CD8-positive, alpha-beta memory T cell (primary cell): ENCODE measurements at places on chromosomes 5 and 9.

GRCh38 chr9:31304576-31304975, 1079.9 kb upstream of the ACO1 start:
- H3K27me3 ChIP-seq: no peaks in the 10 kb centered on the region
- H3K36me3 ChIP-seq: no peaks in the 10 kb centered on the region
- H3K4me3 ChIP-seq: no peak overlapping the region
- DNase-seq: no peak

GRCh38 chr9:108049671-108050494, 560.3 kb upstream of the KLF4 start:
- no peaks in the 10 kb centered on the region for H3K4me1 ChIP-seq
- DNase-seq: no peak
- H3K36me3 ChIP-seq: no peaks in the 10 kb centered on the region
- H3K27ac ChIP-seq: no peak overlapping the region
- H3K4me3 ChIP-seq: no peak overlapping the region

DNA sequence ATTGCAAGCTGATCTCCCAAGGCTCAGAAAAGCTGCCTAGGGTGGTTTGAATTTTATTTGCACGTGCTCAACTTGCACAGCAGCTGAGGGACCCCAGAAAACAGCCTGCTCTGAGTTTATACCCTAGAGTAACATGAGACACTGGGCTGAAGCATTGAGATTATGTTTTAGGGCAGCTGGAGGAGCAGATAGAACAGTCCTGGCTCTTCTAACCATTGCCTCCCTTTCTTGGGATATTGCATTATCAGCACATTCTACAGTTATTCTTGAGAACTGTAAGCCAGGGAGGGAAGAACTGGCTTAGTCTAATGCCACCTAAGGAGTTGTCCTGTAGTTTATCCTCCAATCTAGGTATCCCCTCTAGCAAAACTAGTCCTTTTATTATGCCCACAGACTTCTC, 10.3 kb downstream of the SMC2 start:
- H3K27me3 ChIP-seq: no peaks in the 10 kb centered on the region
- no peaks in the 10 kb centered on the region for H3K36me3 ChIP-seq
- no peak for DNase-seq
- no peak overlapping the region for H3K4me3 ChIP-seq
- H3K27ac ChIP-seq: no peak overlapping the region

- DNase-seq: no peak
- no peaks in the 10 kb centered on the region for H3K27me3 ChIP-seq
- H3K4me1 ChIP-seq: no peaks in the 10 kb centered on the region
- no peak overlapping the region for H3K27ac ChIP-seq
These were observed 432.9 kb downstream of the SPATA31D1 start for GRCh38 chr9:82421498-82421897.

DNA sequence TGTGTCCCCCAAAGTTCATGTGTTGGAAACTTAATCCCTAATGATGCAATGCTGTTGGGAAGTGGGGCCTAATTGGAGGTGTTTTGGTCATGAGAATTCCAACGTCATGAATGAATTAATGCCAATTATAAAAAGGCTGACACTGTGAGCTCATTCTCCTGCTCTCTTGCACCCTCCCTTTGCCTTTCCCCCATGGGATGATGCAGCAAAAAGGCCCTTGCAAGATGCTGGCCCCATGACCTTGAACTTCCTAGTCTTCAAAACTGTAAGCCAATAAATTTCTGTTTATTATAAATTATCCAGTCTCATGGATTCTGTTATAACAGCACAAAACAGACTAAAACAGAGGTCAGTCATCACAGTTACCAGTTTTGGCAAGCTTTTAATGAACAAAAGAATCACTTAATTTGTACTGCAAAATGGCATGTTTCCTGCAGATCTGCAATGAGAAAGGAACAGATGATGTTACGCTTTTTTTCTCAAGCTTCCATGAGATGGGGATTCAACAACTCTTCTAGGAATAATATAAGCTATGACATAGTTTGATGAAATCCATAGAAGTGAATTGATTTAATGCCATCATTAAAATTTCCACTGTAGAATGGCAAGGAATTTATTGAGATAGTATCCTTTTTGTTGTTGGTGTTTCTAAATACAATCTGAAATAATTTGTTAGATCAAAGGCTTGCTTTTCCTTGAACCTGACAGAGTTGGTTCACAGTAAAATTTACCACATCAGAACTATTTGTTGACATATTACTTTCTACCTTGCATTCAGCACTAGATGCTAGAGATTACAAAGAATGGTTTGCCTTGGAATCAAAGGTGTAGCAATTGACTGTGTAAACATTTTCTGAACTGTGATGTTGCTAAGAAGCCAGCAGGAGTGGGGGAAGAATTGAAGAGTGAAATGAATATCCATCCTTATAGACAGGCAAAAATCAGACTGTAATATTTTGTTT, 29.3 kb upstream of the RFK start:
- H3K27ac ChIP-seq: no peak overlapping the region

DNA sequence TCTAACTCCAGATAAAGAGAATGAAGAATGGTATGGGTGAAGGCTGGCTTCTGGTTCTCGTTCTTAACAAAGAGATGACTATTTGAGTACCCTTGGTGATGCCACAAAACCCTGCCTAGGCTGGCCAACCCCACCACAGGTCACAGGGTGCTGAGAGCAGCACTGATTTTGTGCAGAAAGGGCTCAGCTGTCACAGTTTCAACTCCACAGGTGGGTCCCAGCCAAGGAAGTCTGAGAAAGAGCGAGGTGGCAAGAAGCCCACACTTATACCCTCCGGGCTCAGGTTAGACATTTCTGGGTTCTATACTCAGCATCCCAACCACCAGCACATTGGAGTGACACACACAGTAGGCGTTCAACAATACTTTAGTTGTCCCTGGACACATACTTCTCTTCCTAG, 118.1 kb downstream of the SLIT3 start:
- DNase-seq: no peak
- H3K4me3 ChIP-seq: no peak overlapping the region
- no peaks in the 10 kb centered on the region for H3K4me1 ChIP-seq
- H3K36me3 ChIP-seq: no peaks in the 10 kb centered on the region
- H3K27ac ChIP-seq: no peak overlapping the region

GRCh38 chr5:75055727-75056144, 3.4 kb upstream of the GCNT4 start:
- no peak overlapping the region for H3K27ac ChIP-seq
- no peak for DNase-seq
- H3K27me3 ChIP-seq: no peaks in the 10 kb centered on the region
- no peaks in the 10 kb centered on the region for H3K36me3 ChIP-seq
- peaks cover 78% of the 10 kb centered on the region for H3K4me1 ChIP-seq

- peak overlapping the region; percentile 81 for H3K27ac ChIP-seq
- H3K4me1 ChIP-seq: peaks cover 66% of the 10 kb centered on the region
- DNase-seq: peak; percentile 46
- H3K4me3 ChIP-seq: peak overlapping the region; percentile 53
- H3K36me3 ChIP-seq: no peaks in the 10 kb centered on the region
These were observed 27.1 kb downstream of the GRAMD2B start for GRCh38 chr5:126450346-126450745.

DNA sequence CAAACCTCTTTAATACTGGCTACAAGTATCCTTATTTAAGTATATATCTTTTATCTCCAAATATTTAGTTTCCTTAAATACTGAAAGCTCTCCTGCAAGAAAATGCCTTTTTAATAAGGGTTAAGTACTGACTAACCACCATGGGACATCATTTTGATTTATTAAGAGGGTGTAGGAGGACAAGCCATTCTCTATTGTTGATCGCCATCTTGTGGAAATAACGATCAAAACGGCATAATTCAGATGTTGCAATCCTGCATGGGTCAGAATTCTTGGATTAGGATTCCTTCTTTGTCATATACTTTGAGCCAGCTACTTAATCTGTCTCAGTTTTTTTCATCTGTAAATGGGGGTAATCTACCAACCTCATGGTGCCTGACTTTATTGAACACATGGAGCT, 28.7 kb upstream of the C5orf46 start:
- no peak overlapping the region for H3K4me3 ChIP-seq
- H3K36me3 ChIP-seq: no peaks in the 10 kb centered on the region
- H3K27me3 ChIP-seq: no peaks in the 10 kb centered on the region
- DNase-seq: no peak

- no peak overlapping the region for H3K27ac ChIP-seq
- no peaks in the 10 kb centered on the region for H3K4me1 ChIP-seq
- no peaks in the 10 kb centered on the region for H3K36me3 ChIP-seq
- H3K27me3 ChIP-seq: no peaks in the 10 kb centered on the region
- no peak overlapping the region for H3K4me3 ChIP-seq
These were observed 144.9 kb downstream of the ALDH1A1 start for GRCh38 chr9:72807765-72808445.

DNA sequence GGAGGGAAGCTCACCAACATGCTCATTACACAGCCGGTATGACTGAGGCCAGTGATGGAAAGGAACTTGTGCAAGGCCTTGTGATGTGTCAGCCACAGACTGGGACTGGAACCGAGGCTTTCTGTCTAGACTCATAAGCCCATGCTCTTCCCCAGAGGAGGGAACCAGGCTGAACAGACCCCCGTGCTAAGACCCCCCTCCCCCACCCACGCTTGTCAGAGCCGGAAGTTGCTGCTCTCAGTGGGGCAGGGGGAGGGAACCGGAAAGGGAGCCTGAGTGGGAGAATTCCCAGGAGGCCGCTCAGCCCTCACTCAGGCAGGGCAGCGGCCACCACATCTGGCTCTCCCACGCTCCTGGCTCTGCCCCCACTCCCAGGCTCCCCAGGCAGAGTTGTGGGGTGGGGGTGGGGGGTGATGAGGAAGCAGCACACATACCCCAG, 4.1 kb upstream of the PDGFRB start:
- H3K27me3 ChIP-seq: no peaks in the 10 kb centered on the region
- H3K4me3 ChIP-seq: no peak overlapping the region
- peaks cover 6% of the 10 kb centered on the region for H3K4me1 ChIP-seq
- no peak overlapping the region for H3K27ac ChIP-seq
- DNase-seq: no peak

- H3K4me1 ChIP-seq: peaks cover 9% of the 10 kb centered on the region
- H3K36me3 ChIP-seq: no peaks in the 10 kb centered on the region
- H3K4me3 ChIP-seq: no peak overlapping the region
- no peak for DNase-seq
- no peak overlapping the region for H3K27ac ChIP-seq
- no peaks in the 10 kb centered on the region for H3K27me3 ChIP-seq
These were observed 34.9 kb upstream of the B4GALT1 start for GRCh38 chr9:33202018-33202417.

DNA sequence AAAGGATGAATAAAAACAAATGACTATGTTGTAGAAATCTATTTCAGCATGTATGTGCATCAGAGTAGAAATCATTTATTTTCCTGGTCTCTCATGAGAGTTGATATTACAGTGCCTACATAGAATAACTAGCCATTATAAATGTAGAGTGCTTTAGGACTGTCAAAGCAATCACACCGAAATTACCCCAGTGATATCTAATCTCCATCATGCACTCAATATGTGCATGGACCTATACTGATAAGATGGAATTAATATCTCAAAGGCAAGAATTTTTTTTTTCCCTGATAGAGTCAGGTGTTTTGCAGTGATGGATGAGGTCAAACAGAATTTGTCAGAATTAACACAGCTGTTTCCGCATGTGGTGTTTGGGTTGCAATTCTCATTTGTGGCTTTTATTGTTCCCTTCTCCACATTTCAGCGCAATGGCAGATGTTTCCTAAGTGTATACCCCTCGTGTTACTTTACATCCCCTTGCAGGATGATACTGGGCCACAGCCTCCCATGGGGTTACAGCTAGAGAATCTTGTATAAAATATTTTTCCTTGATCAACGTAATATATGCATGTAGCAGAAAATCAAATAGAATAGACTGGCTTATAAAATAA, 298.8 kb downstream of the RASEF start:
- no peaks in the 10 kb centered on the region for H3K36me3 ChIP-seq
- DNase-seq: no peak
- H3K4me1 ChIP-seq: no peaks in the 10 kb centered on the region
- no peak overlapping the region for H3K4me3 ChIP-seq
- H3K27ac ChIP-seq: no peak overlapping the region
- H3K27me3 ChIP-seq: no peaks in the 10 kb centered on the region

DNA sequence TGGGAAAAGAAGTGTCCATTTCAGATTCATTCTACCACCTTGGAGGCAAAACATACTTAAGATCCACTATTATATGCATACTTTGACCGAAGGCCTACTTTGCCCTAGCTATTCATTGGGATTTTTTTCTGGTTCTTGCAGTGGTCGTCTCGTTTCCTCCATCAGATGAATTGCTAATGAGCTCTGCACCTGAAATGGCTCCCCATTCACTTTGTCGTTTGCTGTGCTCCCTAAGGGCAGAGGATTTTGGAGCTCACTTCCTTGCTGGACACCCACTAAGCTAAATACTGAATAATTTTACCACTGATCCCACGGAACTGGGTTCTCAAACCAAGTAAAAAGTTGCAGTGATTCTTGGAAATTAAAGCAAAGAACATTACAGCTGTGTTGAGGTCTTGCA, 1.9 kb downstream of the KDM3B start:
- H3K27ac ChIP-seq: peak overlapping the region; percentile 88
- no peak for DNase-seq
- no peaks in the 10 kb centered on the region for H3K27me3 ChIP-seq

DNA sequence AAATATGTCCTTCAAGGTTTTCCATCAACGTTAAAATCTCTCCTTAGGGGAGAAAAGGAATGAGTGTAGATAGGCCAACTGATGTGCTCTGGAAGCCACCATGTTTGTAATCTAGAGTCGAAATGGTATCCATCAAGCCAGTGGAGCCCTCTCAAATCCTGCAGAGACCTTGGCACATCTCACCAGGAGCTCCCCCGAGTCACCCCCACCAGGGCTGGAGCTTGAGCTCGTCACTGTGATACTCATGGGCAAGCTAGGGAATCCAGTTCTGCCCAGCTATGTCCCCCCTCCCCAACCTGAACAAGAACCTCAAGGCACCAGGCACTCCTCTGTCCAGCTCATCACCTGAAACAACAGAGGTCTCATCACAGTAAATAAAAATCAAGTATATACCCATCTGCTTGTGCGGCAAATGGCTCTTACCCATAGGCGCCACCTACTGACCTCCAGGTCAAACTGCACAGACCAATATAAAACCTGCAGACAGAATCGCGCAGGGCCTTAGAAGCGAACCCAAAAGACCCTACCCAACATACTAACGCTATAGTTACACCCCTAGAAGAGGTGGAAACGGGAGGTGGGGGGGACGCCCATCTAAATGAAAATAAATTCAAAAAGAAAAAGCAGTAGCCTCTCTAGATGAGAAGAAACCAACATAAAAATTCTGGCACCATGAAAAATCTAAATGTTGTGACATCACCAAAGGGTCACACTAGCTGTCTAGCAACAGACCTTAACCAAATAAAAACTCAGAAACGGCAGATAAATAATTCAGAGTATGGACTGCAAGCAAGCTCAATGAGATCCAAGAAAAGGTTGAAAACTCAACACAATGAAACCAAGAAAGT, 75.0 kb downstream of the TTC39B start:
- no peak for DNase-seq
- no peaks in the 10 kb centered on the region for H3K4me1 ChIP-seq
- H3K36me3 ChIP-seq: no peaks in the 10 kb centered on the region
- no peak overlapping the region for H3K27ac ChIP-seq
- H3K4me3 ChIP-seq: no peak overlapping the region
